ENCODE measurements at places on chromosomes 2 and 18.

DNA sequence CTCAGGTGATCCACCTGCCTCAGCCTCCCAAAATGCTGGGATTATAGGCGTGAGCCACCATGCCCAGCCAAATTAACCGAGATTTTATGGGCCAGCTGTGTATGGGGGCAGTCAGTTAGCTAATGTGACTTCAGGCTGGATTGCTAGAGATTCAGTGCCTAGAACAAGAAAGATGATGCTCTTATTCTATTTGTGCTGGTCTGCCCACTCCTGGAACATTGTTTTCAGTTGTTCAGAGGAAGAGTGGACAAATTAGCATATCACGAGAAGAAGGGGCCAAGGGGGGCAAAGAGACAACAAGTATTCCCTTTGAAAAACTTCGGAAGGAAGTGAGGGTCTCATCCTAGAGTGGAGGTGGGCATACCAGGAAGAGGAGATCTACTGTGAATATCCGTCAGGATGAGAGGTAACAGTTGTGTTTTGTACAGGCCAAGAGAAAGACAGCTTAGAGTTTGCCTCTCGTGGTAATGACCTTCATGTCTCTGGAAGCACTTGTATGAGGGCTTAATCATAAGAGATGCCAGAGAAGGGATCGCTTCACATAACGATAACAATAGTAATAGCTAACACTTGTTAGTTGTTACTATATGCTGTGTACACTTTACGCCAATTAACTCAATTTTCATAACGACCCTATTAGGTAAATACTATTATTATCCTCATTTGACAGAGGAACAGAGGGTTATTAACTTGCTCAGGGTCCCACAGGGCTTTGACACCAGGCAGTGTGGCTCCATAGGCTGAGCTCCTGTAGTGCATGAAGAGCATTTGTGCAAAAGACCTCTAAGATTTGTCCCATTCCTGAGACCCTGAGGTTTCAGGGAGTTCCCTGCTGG, 138.3 kb downstream of the DDX1 start:
- DNase-seq: no peak

GRCh38 chr2:39902103-39902502, 123.0 kb upstream of the THUMPD2 start:
- DNase-seq: no peak

GRCh38 chr18:58806826-58807714, 57.6 kb upstream of the ZNF532 start:
- no peak for DNase-seq

GRCh38 chr18:58997811-58998337, 133.2 kb downstream of the ZNF532 start:
- DNase-seq: no peak

DNA sequence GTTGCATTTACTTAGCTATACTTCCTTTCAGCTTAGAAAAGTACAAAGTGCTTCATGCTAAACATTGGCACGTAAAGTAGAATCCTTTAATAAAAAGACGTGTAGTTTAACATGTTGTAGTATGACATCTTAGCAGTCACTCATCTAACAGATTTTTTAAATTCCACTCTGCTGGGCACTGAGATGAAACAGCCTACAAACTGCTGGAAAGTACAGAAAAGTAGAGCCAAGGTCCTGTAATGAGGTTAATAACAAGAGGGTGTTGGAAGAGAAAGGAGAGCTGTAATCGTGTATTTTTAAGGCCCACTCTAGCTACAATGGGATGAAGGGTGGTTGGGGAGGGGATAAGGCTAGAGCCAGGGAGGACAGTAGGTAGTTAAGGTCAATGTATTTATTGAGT, 10.7 kb downstream of the CD8A start:
- no peak for DNase-seq

DNA sequence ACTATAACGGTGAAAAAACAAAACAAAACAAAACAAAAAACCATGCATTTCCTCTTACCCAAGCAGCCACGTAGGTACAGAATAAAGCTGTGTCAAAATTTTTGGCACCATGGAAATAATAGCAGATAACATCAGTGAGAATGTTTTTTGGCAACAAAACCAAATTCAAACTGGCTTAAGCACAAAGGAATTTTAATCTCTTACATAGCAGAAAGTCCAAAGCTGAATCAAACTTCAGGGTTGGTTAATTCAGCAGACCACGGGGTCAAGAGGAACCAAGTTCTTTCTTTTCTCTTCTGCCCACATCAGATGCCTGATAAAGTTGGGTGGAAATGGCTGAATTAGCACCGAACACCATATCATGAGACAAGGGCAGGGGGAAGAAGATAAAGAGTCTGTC, 129.5 kb downstream of the PAX3 start:
- no peak for DNase-seq

- no peak for DNase-seq
Observed at GRCh38 chr2:120864981-120865380, 129.3 kb downstream of the GLI2 start.

DNA sequence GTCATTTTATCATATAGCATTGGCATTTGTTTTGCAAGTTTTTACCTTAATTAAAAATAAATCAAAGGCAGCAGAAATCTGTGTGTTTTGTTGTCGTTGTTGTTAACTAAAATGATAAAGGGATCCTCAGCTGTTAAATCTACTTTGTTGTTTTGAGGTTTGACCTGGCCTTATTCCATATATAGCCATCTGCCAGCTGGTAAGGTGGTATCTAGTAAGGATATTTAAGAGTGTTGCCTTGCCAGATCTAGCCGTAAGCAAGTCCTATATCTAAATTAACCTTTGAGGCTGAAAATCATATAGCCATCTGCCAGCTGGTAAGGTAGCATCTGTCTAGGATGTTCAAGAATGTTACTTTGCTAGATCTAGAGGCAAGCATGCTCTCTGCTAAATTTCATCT, 56.6 kb downstream of the BMPR2 start:
- DNase-seq: no peak

Data from stimulated activated CD8-positive, alpha-beta memory T cell treated with anti-CD3 and anti-CD28 coated beads, Interleukin-15, amount 100 ng/mL, for 24 hours (primary cell).